ENCODE measurements at places on chromosomes 13 and 19.
A peak's percentile ranks its signal among the peaks of the same experiment; 100 is the strongest.

DNA sequence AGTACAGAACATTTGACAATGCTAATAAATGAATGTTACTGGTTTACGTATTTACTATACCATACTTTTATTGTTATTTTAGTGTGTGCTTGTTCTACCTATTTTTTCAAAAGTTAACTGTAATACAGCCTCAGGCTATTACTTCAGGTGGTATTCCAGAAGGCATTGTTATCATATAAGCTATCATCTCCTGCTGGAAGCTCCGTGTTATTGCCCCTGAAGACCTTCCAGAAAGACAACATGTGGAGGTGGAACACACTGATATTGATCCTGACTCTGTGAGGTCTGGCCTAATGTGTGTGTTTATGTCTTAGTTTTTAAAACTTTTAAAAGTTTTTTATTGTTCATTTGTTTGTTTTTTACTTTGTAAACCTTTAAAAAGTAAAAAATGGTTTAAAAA lies 509.8 kb upstream of the SPRY2 start:
- no peak for DNase-seq
- H3K4me3 ChIP-seq, result no peak overlapping the region
- no peaks in the 10 kb centered on the region for H3K27me3 ChIP-seq

DNA sequence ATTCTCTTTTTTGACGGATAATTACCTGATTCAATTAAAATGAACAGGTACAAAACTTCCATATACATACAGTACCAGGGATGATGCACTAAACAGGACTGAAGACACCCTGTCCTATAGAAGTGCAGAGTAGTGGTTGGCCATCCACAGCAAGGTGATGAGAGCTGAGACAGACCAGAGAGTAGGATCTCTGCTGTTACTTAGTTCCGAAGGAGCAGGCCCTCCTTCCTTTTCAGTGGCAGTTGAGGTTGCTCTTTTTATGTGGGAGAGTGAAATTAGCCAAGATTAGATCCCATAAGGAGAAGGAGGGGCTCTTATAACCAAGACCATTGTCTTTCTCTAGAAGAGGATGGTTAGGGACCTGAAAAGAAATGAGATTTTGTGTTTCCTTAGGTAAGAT lies 4.0 kb downstream of the PDS5B start:
- no peak overlapping the region for H3K4me3 ChIP-seq
- H3K27me3 ChIP-seq, result peaks cover 2% of the 10 kb centered on the region
- H3K36me3 ChIP-seq, result peaks cover 16% of the 10 kb centered on the region
- no peak overlapping the region for H3K27ac ChIP-seq

- no peak overlapping the region for H3K4me3 ChIP-seq
- peaks cover 69% of the 10 kb centered on the region for H3K36me3 ChIP-seq
- H3K4me1 ChIP-seq, result peaks cover 20% of the 10 kb centered on the region
- no peak for DNase-seq
- no peaks in the 10 kb centered on the region for H3K27me3 ChIP-seq
Measured at GRCh38 chr13:50921706-50922105, 12.1 kb downstream of the RNASEH2B start.

DNA sequence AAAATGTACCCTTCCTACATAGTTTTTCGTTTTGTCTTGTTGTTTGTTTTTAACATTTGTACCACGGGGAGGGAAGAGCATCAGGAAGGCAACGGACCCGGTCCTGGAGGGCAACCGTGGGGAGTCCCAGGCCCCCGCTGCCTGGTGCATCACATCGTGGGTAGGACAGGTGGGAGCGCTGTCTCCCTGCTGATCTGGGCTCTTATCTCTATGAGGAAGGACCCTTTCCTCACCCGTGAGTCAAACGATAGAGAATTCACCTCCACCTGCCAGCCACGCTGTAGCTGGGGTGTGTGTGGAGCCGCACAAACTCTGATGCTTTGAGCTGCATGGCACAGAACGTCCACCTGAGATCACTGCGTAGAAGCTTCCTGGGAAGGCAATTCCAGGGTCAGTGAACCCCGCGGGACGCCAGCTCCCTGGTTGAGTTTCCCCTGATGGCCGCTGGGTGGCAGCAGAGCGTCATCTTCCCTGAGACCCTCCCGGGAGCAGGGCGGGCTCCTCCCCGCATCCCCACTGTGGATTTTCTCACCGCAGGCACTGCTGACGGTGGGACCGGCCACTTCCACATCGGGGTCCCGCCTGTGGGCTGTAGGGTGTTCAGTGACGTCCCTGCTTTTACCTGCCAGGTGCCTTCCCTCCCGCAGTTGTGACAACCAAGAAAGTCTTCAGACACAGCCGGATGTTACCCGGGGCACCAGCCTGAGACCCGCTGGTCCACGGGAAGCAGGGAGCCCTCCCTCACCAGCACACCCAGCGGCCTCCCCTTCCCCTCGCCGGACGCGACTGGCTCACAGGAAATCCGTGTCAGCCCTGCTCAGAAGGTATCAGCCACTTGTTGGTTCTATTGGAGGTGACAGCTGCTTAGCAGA lies 54.7 kb downstream of the ZNF787 start:
- peaks cover 12% of the 10 kb centered on the region for H3K4me1 ChIP-seq
- peak overlapping the region; percentile 64 for H3K4me3 ChIP-seq
- peaks cover 11% of the 10 kb centered on the region for H3K27me3 ChIP-seq
- H3K36me3 ChIP-seq, result no peaks in the 10 kb centered on the region

DNA sequence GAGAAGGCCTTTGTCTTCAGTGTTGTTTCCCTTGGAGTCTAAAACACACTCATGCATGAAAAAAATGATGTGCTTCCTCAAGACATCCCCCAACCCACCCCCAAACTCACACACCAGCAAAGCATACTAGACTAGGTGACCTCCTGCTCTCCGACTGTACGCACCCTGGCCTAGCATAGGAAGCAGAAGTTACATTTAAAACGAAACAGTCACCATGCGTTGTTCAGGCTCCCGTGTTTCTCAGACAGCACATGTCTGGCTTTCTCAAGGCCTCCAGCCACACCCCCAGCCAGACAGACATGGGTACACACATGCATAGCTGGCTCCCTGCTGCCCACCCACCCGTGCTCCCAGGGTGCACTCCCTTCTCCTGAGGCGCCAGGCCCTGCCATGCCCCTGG lies 28.7 kb upstream of the C1QTNF9 start:
- peaks cover 49% of the 10 kb centered on the region for H3K36me3 ChIP-seq
- H3K4me1 ChIP-seq, result peaks cover 40% of the 10 kb centered on the region
- no peak overlapping the region for H3K4me3 ChIP-seq
- DNase-seq, result no peak

- no peak for DNase-seq
- no peaks in the 10 kb centered on the region for H3K27me3 ChIP-seq
- H3K4me3 ChIP-seq, result no peak overlapping the region
- H3K27ac ChIP-seq, result no peak overlapping the region
- no peaks in the 10 kb centered on the region for H3K36me3 ChIP-seq
Measured at GRCh38 chr13:37313372-37313771, 207.9 kb upstream of the CSNK1A1L start.

- DNase-seq, result no peak
- H3K4me1 ChIP-seq, result no peaks in the 10 kb centered on the region
- no peak overlapping the region for H3K27ac ChIP-seq
- H3K36me3 ChIP-seq, result no peaks in the 10 kb centered on the region
- H3K4me3 ChIP-seq, result no peak overlapping the region
Measured at GRCh38 chr13:39259371-39260140, 221.3 kb downstream of the NHLRC3 start.

DNA sequence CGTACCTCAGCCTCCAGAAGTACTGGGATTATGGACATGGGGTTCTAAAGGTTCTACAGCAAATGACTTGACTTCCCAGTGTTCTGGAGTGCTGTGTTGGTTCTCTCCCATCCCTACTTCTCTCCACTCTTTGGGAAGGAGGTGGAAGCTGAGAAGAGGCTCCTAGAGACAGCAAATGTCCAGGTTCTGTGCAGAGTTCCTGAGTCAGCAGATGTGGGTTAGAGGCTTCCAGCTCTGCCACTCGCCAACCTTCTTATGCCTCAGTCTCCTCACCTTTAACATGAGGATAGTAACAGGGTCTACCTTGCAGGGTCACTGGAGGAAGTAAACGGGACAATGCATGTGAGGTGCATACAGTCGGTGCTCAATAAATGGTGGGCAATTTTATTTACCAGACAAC lies 80.5 kb upstream of the VSTM2B start:
- H3K27me3 ChIP-seq, result no peaks in the 10 kb centered on the region
- no peak for DNase-seq
- H3K4me1 ChIP-seq, result no peaks in the 10 kb centered on the region
- no peaks in the 10 kb centered on the region for H3K36me3 ChIP-seq

DNA sequence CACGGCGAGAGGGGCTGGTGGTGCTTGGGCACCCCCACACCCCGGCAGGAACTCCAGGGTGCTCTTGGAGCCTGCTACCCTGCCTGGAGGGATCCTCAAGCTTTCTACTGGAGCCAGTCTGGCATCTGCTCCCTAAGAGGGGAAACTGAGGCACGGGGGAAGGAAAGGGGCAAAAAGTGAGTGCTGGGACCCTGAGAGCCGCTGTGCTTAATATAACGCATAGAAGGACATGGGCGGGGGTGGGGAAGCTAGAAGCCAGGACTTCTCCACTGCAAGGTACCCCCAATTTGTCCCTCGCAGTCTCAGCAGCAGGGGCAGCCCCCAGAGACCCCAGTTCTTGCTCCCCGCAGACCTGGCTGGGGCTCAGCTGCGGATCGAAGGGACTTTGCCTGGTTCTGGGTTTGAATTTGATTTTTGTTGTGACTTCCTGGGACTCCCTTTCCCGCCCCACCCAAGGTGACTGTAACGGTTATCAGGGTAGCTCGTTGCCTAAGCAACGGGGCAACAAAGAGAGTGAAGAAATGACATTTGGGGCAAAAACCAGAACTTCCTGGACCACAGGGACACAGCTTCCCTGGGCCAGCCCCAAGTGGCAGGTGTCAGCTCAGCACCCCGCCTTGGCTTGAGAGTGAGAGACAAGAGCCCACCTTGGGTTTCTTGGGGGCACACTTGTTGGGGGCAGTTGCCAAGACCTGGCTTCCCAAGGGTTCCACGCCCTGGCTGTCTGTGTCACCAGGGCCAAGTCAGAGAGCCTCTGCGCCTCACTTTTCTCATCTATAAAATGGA lies 638 bp downstream of the ADGRE5 start:
- H3K4me1 ChIP-seq, result peaks cover 43% of the 10 kb centered on the region
- peaks cover 40% of the 10 kb centered on the region for H3K36me3 ChIP-seq
- no peaks in the 10 kb centered on the region for H3K27me3 ChIP-seq
- peak overlapping the region; percentile 89 for H3K27ac ChIP-seq

- no peaks in the 10 kb centered on the region for H3K4me1 ChIP-seq
- H3K4me3 ChIP-seq, result no peak overlapping the region
- no peaks in the 10 kb centered on the region for H3K36me3 ChIP-seq
- no peaks in the 10 kb centered on the region for H3K27me3 ChIP-seq
- DNase-seq, result no peak
Measured at GRCh38 chr13:93388701-93389100, 162.1 kb downstream of the GPC6 start.

- no peak for DNase-seq
- H3K27ac ChIP-seq, result no peak overlapping the region
- H3K4me1 ChIP-seq, result no peaks in the 10 kb centered on the region
- no peak overlapping the region for H3K4me3 ChIP-seq
Measured at GRCh38 chr13:76711550-76712182, 174.5 kb downstream of the KCTD12 start.

DNA sequence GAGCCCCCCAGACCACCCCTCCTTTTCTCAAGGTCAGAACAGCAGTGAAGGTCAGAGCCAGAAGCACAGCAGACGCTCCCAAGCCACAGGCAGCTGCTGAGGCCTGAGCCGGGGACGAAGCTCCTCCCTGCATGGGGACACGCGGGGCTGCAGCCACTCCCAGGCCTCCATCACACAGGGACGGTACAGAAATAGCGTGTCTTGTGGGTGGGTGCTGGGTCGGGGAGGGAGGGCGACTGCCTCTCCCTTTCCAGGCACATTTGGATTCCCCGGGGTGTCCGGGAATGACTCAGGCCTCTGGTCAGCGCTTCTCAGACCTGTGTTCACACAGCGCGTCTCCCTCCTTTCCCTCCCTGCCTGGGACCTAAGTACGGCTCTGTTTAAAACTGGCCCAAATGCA lies 33.2 kb downstream of the RASA3 start:
- H3K27me3 ChIP-seq, result no peaks in the 10 kb centered on the region
- H3K4me3 ChIP-seq, result no peak overlapping the region
- H3K27ac ChIP-seq, result no peak overlapping the region
- peaks cover 11% of the 10 kb centered on the region for H3K4me1 ChIP-seq
- peaks cover 28% of the 10 kb centered on the region for H3K36me3 ChIP-seq
- no peak for DNase-seq

DNA sequence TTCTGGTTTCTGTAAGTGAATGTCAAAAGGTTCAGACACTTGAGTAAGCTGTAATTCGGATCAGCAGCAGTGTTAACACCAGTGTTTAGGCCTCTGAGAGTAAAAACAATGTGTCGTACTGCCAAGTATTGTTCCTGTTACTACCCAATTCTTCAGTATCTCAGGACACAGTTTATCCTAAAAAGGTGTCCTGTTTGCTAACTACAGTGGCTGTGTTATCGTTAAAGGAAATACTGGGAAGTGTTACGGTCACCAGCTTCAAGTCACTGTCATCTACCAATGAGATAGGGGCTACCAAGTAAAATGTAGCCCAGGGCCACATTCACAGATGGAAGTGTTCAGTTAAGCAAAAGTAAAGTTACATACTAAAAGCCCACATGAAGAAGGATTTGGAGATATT lies 2.3 kb upstream of the UPF3A start:
- H3K36me3 ChIP-seq, result peaks cover 39% of the 10 kb centered on the region
- DNase-seq, result no peak
- peak overlapping the region; percentile 94 for H3K27ac ChIP-seq

GRCh38 chr19:54422136-54422535 lies 6.9 kb downstream of the TTYH1 start:
- H3K36me3 ChIP-seq, result no peaks in the 10 kb centered on the region
- H3K4me1 ChIP-seq, result peaks cover 13% of the 10 kb centered on the region
- DNase-seq, result no peak
- no peak overlapping the region for H3K27ac ChIP-seq
- H3K27me3 ChIP-seq, result peaks cover 10% of the 10 kb centered on the region
- H3K4me3 ChIP-seq, result no peak overlapping the region

DNA sequence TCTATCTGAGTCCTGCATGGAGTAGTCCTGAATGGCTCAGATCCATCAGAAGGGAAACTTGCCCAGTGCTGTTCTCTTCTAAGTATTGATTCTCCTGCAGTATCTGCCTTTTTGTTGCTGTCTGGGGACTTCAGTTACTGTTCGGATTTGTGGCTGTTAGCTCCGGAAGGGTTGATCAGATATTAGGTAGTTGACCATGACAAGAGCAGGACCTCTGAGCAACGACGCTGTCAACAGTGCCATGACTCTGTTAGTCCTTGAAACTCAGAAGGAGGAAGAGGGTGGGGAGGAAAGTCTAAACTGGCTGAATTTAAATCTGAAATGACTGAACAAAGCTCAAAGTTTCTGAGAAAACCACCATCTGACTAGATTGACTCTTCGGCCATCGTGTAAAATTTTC lies 42.2 kb downstream of the CCNE1 start:
- H3K27me3 ChIP-seq, result peaks cover 3% of the 10 kb centered on the region
- no peak overlapping the region for H3K4me3 ChIP-seq
- no peak for DNase-seq
- H3K36me3 ChIP-seq, result no peaks in the 10 kb centered on the region
- H3K4me1 ChIP-seq, result peaks cover 12% of the 10 kb centered on the region

GRCh38 chr19:16943942-16944625 lies 55.3 kb downstream of the F2RL3 start:
- no peak for DNase-seq
- no peak overlapping the region for H3K4me3 ChIP-seq
- H3K4me1 ChIP-seq, result no peaks in the 10 kb centered on the region
- H3K36me3 ChIP-seq, result no peaks in the 10 kb centered on the region
- H3K27ac ChIP-seq, result no peak overlapping the region
- no peaks in the 10 kb centered on the region for H3K27me3 ChIP-seq

- H3K27ac ChIP-seq, result no peak overlapping the region
- H3K36me3 ChIP-seq, result no peaks in the 10 kb centered on the region
- H3K4me1 ChIP-seq, result no peaks in the 10 kb centered on the region
- H3K4me3 ChIP-seq, result no peak overlapping the region
Measured at GRCh38 chr13:101835920-101836319, 383.4 kb downstream of the ITGBL1 start.

GRCh38 chr13:88042489-88042888 lies 371.3 kb downstream of the SLITRK5 start:
- H3K4me3 ChIP-seq, result no peak overlapping the region
- no peaks in the 10 kb centered on the region for H3K4me1 ChIP-seq
- H3K27ac ChIP-seq, result no peak overlapping the region
